ENCODE measurements at places on chromosomes 6 and 20. TPM values are rescaled to one million over a fixed set of nuclear protein-coding genes. Genes with fewer than 3 reads are reported as not detected.

The NRSN1 gene
- total RNA-seq, result not detected

The ULBP1 gene
- total RNA-seq, result 0.11 TPM

The F13A1 gene
- total RNA-seq, result not detected

The RIPPLY2 gene
- not detected for total RNA-seq

The BMP5 gene
- not detected for total RNA-seq

The KCNK16 gene
- total RNA-seq, result not detected

The SPATA2 gene
- total RNA-seq, result 1.3 TPM

The CPNE5 gene
- total RNA-seq, result 6.9 TPM

The GRM1 gene
- total RNA-seq, result under 0.01 TPM

The FOXA2 gene
- not detected for total RNA-seq

The TCF21 gene
- not detected for total RNA-seq

The ADGRF4 gene
- not detected for total RNA-seq

The COL9A3 gene
- 0.20 TPM for total RNA-seq

The EEF1A2 gene
- 0.32 TPM for total RNA-seq

The KIAA1755 gene
- 0.07 TPM for total RNA-seq

The FAM217A gene
- not detected for total RNA-seq

The TFAP2C gene
- total RNA-seq, result not detected

The GPR6 gene
- total RNA-seq, result not detected

The STMND1 gene
- total RNA-seq, result not detected

The DNPH1 gene
- total RNA-seq, result 58.4 TPM

The RNF144B gene
- 113 TPM for total RNA-seq

The MAP7 gene
- 0.66 TPM for total RNA-seq

The CALHM4 gene
- 0.28 TPM for total RNA-seq

The ERVFRD-1 gene
- not detected for total RNA-seq

The ANGPT4 gene
- total RNA-seq, result not detected

The PACRG gene
- total RNA-seq, result not detected
